ENCODE measurements at places on chromosomes 1 and 21.

GRCh38 chr1:84715342-84716019 is 25.2 kb upstream of the SSX2IP start:
- no peak for DNase-seq

- DNase-seq, result no peak
Observed at GRCh38 chr1:12067900-12068821, 5.1 kb downstream of the TNFRSF8 start.

DNA sequence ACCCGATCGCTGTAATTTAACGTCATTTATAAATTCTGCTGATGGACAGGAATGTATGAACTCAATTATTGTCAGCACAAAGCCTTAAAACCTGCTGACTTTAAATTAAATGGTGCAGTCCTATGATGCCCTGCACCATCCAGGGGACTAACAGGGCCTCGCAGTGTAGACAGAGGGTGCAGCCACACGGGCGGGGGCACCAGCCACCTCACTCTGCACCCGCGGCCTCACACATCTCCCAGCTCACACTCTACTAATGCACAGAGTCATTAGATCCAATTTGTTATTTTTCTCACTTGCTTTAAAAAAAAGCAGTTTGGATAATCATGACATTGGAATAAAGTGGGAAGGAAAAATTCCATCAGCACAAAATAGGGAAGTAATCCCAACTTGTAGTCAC is 49.7 kb downstream of the PROX1 start:
- no peak for DNase-seq

GRCh38 chr1:155671750-155672149 is 16.8 kb downstream of the YY1AP1 start:
- DNase-seq, result no peak

- DNase-seq, result no peak
Observed at GRCh38 chr21:27722095-27722494, 755.2 kb upstream of the ADAMTS5 start.

GRCh38 chr1:178364782-178365181 is 132.0 kb downstream of the CLEC20A start:
- DNase-seq, result no peak

- DNase-seq, result no peak
Observed at GRCh38 chr1:7207875-7208646, 422.8 kb downstream of the CAMTA1 start.

DNA sequence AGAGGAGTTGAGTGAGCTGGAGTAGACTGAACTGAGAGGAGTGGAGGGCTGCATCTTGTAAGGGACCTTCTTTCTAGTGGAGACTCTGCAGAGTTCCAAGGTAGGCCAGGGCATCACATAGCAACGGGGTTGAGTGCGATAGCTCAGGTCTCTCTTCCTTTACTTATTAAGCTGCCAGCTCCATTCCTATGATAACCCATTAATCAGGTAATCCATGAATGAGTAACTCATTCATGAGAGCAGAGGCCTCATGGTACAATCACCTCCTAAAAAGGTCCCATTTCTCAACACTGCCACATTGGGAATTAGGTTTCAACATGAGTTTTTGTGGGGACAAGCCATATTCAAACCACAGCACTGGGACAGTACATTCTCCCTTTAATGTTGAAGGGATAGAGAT is 21.3 kb downstream of the VN1R5 start:
- no peak for DNase-seq

DNA sequence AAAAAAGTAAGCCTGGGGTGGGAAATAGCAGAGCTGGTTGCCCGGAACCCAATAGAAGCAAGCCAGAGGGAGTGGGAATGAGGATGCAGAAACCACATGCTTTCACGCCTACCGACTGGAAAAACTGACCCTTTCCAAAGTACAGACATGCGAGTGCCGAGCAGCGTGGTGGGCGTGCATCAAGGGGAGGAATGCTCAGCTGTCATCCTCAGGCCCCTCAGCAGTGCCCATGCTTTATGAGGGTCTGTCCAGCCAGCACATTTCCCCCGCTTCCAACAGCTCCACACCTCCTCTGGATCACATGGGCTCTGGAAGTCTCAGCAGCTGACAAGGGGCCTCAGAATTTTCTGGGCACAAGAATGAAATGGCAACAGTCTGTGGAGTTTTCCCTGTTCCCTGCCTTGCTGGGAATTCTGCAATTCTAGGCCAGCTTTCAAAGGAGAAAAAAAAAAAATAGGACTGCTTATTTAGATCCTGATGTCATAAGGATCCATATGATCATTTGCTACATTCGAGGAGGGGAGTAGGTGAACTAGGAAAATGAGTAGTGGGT is 19.1 kb upstream of the IKBKE start:
- DNase-seq, result no peak

DNA sequence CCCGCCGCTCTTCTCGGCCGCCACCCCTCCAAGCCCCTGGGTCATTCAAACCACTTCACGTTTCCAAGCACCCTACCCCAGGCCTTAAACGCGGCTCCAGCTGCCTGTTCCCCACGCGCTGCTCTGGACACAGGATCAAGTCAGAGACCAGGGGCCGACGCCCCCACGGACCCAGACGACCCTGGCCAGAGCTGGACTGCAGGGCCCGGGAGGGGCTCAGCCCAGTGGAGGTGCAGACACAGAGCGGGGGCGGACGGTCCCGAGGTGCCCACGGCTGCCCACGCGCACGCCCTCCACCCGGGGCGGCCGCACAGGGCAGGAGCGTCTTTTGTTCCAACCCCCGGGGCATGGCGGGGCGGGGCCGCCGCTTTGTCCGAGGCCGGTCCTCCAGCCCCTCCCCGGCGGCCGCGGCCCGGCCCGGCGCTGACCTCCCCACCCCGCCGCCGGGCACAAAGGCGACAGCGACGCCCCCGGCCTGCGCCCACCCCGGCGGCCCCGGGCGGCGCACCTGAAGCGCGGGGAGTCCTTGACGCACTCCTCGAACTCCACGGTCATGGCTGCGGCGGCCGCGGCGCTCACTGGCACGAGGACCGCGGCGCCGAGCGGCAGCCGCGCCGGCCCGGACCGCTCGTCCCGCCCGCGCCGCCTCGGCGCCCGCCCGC is 338 bp downstream of the ACAP3 start:
- no peak for DNase-seq

GRCh38 chr1:10816743-10817369 is 20.4 kb upstream of the CASZ1 start:
- no peak for DNase-seq

- DNase-seq, result no peak
Observed at GRCh38 chr1:81308191-81308590, 492.5 kb upstream of the ADGRL2 start.

DNA sequence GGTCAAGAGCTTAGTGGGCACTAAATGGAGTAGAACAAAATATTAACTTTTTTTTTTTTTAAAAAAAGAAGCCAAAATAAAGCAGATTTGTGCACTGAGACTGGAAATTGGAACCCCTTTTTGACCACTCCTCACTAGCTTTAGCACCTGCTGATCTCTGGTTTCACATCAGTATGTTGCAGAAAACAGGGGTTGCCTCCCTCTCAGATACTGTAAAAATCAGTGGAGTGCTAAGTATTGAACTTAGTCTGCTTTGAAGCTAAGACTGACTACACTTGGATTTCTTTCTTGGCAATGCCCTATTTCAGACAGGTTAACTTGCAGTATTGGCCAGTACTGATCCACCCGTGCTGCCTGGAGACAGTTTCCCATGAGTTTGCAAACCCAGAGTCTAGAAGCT is 2.7 kb upstream of the KIAA0040 start:
- no peak for DNase-seq

GRCh38 chr1:38766125-38766524 is 93.4 kb downstream of the RRAGC start:
- DNase-seq, result no peak

DNA sequence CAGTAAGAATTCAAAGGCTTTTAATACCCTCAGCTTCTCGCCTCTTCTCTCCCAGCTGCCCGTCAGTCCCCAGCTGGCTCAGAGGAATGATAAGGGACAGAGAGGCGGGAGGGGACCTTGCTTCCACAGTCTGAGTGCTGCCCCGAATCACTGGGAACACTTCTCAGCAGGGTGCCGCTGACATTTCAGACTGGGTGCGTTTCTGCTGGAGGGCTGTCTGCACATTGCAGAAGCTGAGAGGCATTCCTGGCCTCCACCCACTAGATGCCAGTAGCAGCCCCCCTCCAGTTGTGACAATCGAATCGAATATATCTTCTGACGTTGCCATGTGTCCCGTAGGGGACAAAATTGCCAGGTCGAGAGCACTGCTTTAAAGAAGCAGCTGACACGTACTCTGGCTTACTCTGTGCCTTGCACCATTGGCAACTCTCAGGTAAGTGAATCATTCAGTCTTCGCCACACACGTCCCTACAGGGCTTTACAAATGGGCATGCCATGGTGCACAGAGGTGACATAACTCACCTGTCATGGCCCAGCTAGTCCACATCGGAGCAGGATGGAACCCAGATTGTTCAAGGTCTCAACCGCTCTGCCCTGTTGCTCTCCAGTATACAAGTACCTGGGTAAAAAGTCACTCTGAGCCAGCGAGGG is 23.9 kb downstream of the CTNNBIP1 start:
- DNase-seq, result no peak

DNA sequence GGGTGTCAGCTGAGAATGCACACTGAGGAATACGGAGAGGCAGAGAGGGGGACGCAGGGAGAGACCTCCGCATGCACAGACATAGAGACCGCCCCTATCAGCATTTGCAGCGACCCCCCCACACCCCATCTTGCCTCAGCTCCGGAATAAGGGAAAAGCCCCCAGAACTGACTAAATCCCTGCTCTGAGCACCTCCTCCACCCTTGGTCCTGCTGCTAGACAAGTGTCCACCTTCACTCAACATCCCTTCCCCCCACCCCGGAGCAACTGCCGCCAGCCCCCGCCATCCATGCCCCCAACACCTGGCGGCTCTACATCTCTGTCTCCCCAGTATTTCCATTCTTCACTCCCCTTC is 769 bp downstream of the SV2A start:
- no peak for DNase-seq

DNA sequence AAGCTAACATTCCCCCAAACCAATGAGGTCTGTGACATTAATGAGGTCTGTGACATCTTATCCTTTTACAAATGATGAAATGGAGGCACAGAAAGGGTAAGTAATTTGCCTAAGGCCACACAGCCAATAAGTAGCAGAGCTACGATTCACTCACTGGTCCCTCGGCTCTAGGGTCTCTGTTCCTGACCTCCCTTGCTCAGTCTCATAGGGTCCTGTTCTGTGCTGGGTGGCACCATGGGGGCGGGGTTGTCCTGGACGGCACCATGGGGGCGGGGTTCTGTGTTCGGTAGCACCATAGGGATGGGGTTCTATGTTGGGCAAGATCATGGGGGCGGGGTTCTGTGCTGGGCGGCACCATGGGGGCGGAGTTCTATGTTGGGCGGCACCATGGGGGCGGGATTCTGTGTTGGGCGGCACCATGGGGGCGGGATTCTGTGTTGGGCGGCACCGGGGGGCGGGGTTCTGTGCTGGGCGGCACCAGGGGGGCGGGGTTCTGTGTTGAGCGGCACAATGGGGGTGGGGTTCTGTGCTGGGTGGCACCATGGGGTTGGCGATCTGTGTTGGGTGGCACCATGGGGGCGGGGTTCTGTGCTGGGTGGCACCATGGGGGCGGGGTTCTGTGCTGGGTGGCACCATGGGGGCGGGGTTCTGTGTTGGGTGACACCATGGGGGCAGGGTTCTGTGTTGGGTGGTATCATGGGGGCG is 55.6 kb downstream of the CLSTN1 start:
- DNase-seq, result peak; percentile 9

GRCh38 chr1:23660671-23661070 is 30.9 kb upstream of the RPL11 start:
- no peak for DNase-seq

DNA sequence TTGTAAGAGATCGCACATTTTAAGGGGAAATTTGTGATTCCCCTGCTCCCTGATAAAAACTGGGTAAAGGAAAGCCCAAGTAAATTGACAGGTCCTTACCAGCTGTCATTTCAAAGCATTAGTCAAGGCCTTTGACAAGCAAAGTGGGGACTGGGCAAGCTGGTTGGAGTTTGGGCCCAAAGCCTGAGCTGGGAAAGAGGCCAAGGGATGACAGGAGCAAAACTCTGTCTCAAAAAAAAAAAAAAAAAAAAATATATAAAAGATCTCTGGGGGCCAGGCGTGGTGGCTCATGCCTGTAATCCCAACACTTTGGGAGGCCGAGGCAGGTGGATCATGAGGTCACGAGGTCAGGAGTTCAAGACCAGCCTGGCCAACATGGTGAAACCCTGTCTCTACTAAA is 36.9 kb downstream of the SLC2A1 start:
- DNase-seq, result no peak
